Naive B cell (primary cell): ENCODE measurements at places on chromosomes 2 and 18. TPM values are rescaled to one million over a fixed set of nuclear protein-coding genes. Genes with fewer than 3 reads are reported as not detected.

TWIST2 gene
- polyA plus RNA-seq: not detected

ANKRD53 gene
- not detected for polyA plus RNA-seq

ACADL gene
- not detected for polyA plus RNA-seq

IAH1 gene
- 63.9 TPM for polyA plus RNA-seq

MAB21L4 gene
- not detected for polyA plus RNA-seq

TRPM8 gene
- not detected for polyA plus RNA-seq

EDAR gene
- not detected for polyA plus RNA-seq

HOXD12 gene
- polyA plus RNA-seq: not detected

CD207 gene
- not detected for polyA plus RNA-seq

COL4A3 gene
- polyA plus RNA-seq: 0.23 TPM

EPB41L3 gene
- polyA plus RNA-seq: 0.17 TPM

CAPN13 gene
- polyA plus RNA-seq: not detected

ELOA2 gene
- not detected for polyA plus RNA-seq

NAT8 gene
- polyA plus RNA-seq: not detected

C18orf54 gene
- polyA plus RNA-seq: 1.9 TPM

ANKRD30B gene
- not detected for polyA plus RNA-seq

TXNL4A gene
- polyA plus RNA-seq: 212 TPM

FOXI3 gene
- polyA plus RNA-seq: not detected

LIMS3 gene
- polyA plus RNA-seq: 0.74 TPM

STK11IP gene
- 13.9 TPM for polyA plus RNA-seq

FHOD3 gene
- polyA plus RNA-seq: not detected

UGT1A4 gene
- not detected for polyA plus RNA-seq

CNNM4 gene
- polyA plus RNA-seq: 7.5 TPM

FSHR gene
- not detected for polyA plus RNA-seq

CNGA3 gene
- polyA plus RNA-seq: not detected

STPG4 gene
- not detected for polyA plus RNA-seq

C2orf15 gene
- 3.4 TPM for polyA plus RNA-seq

CD8B2 gene
- polyA plus RNA-seq: not detected

ALPI gene
- not detected for polyA plus RNA-seq

RNPEPL1 gene
- polyA plus RNA-seq: 15.6 TPM

BZW1 gene
- 177 TPM for polyA plus RNA-seq

CENPA gene
- not detected for polyA plus RNA-seq

NRBP1 gene
- 52.8 TPM for polyA plus RNA-seq

IL1F10 gene
- not detected for polyA plus RNA-seq

DNAJC27 gene
- polyA plus RNA-seq: 5.3 TPM

RAX gene
- not detected for polyA plus RNA-seq

ACTG2 gene
- polyA plus RNA-seq: not detected

PLCD4 gene
- not detected for polyA plus RNA-seq

RTP5 gene
- not detected for polyA plus RNA-seq

AMER3 gene
- polyA plus RNA-seq: not detected

ERCC3 gene
- polyA plus RNA-seq: 22.1 TPM

MGAT4A gene
- polyA plus RNA-seq: 13.7 TPM

CARF gene
- polyA plus RNA-seq: 9.3 TPM

NOSTRIN gene
- not detected for polyA plus RNA-seq

ADI1 gene
- polyA plus RNA-seq: 39.9 TPM

PKDCC gene
- polyA plus RNA-seq: not detected
